Effector memory CD4-positive, alpha-beta T cell (primary cell): ENCODE measurements at places on chromosomes 13 and 19.

DNA sequence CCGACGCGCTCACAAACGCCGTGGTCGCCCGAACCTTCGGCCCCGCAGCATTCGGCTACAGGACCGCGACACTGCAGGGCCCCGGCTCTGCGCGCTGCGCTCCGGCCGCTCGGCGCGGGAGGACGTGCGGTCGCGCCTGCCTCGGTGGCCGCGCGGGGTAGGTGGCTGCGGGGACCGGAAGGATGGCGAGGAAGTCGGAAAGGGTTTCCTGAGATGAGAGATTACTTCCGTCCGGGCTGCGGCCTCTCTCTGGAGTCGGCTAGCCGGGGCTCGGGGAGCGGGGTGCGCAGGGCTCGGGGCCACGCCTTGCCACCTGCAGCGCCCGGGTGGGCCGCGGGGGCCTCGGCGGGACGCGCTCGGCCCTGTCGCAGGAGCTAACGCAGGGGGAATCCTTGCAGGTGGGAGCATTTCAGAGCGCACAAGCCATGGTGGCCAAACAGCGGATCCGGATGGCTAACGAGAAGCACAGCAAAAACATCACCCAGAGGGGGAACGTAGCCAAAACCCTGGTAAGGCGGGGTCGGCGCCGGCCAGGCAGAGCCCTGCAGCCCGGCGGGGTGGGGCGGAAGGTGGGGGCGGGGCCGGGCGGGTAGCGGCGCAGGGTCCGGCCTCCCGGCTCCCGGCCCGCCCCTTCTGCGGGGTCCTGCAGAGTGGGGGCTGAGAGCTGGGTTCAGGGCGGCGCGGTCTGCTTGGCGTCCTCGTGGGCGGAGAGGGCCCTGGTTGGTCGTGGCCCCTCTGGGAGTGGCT, at the start of gene SERP2:
SERP2 (plus strand) TSS at position 224 of the 747 bp plus-strand sequence; CDS start at position 426, 202 bp downstream.
- no peak for DNase-seq

DNA sequence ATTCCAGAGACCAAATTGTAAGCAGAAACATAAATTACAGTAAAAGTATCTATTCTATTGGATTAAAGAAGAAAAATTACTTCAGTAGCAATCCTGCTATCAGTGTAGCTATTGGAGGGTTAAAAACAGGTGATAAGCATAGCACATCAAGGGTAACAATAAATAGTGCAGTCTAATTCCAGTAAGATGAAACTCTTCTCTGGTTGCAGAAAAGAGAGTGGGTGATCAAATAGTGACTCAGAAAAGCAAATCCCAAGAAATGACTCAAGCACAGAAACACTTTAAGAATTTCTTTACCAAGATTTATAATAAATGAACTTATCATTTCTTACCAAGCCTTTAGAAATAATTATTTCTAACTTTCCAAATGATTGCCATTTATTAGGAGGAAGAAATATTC, 135.7 kb downstream of the LMO7 start:
- no peak for DNase-seq

DNA sequence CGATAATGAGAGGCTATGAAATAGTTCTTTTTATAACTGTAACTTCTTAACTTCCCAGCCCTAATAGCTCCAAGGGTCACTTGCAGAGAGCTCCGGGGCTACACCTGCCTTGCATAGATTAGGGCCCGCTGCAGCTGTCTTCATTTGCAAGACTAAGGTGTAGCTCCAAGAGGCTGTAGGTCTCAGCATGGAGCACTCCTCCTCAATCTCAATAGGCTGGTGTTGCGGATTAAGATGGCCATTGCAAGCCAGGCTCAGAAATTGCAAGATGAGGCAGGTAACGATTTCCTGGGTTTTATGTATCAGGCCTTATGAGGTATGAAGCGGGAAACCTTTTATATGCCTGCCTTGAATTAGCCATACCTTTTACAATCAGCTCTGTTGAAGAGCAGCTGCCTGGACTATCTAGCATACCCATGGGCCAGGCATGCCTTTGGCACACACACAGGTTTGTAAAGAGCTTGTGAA, 185.7 kb downstream of the TM9SF2 start:
- no peak for DNase-seq

DNA sequence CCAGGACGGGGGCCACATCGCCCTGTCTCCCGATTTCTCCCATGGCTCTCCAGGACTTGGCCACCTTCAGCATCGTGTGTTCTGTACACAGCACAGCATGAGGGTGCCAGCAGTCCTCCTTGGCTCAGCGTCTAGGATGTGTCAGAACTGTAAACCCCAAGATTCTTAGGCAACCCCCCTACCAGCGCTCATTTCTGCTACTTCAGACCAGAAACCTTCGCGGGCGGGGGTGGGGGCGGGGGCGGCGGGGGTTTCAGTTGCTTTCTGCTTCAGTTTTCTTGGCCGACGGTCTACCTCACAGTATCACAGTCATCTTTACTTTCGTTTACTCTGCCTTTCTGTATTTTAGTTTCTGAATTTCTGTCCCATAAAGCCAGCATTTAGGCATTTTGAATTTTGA, 82.4 kb downstream of the GGACT start:
- DNase-seq: no peak

GRCh38 chr19:38247126-38247525, 9.0 kb downstream of the PPP1R14A start:
- DNase-seq: no peak

DNA sequence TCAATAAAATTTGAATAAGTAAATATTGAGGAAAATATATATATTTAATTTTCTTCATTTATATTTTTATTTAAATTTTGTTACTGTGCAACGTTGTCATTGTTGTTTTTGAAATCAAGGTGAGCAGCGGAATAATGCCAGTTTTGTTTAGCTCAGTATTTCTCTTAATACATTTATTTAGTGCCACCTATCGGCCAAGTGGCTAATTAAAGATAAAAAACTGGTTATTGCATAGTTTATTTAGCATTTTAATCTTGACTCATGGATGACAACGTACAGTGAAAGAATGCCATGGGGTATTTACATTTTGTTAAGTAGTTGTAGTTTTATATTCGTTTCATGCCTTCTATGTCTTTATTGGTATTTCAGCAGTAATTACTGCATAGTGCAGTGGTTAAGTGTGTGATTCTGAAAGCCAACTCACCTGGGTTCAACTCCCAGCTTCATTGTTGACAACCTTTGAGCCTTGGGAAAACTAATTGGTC, 265.9 kb downstream of the MYO16 start:
- no peak for DNase-seq

DNA sequence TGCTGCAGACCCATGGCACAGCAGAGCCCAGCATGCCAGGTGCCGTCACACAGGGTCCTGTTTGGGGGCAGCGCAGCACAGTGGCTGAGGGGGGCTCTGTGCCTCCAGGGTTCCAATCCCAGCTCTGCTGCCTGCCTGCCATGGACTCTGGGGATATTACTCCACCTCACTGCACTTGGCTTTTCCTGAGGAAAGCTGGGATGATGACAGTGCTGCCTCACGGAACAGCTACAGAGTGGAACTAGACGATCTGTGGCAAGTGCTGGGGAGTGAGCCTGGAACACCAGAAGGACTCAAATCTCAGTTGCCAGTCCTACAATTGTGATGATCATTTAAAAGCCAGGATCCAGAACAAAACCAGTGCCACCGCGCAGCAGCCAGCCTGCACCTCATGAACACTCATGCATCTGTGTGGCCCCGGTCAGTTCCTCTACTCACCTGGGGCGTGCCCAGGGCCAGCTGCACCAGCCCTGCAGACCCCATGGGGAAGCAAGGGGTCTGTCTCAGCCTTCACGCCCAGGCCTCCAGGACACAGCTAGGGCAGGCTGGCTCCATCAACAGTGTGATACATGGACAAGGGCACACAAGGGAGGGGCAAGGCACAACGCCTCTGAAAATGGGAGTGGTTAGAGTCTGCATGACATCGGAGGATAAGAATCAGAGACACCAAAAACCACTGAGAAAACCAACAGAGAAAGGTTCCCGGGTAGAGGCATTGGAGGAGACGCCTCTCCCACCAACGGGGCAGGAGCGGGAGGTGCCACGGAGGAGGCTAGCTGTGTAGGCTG, 55.2 kb downstream of the ATP7B start:
- no peak for DNase-seq

DNA sequence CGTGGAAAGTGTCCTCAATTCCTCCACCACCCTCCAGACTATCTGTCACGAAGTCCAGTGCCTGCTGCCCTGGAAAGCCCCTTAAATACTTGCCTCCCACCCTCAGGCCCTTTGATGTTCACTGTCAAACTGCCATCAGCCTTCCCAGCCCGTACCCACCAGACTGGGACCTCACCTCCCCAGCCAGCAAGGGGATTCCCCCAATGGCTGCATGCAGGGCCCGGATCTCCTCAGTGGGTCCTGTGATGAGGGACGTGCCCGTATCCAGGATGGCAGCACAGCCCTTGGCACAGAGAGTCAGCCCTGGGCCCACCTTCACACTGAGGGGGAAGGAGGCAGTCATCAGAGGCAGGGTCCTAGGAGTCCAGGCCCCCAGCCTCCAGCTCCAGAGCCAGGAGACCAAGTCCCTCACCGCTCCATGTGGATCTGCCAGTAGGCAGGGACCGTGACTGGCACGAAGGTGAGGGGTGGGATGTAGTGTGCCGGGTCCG, 6.1 kb downstream of the NAPSA start:
- no peak for DNase-seq

- DNase-seq: no peak
These were observed 151.7 kb downstream of the DLEU7 start for GRCh38 chr13:50691681-50692263.

DNA sequence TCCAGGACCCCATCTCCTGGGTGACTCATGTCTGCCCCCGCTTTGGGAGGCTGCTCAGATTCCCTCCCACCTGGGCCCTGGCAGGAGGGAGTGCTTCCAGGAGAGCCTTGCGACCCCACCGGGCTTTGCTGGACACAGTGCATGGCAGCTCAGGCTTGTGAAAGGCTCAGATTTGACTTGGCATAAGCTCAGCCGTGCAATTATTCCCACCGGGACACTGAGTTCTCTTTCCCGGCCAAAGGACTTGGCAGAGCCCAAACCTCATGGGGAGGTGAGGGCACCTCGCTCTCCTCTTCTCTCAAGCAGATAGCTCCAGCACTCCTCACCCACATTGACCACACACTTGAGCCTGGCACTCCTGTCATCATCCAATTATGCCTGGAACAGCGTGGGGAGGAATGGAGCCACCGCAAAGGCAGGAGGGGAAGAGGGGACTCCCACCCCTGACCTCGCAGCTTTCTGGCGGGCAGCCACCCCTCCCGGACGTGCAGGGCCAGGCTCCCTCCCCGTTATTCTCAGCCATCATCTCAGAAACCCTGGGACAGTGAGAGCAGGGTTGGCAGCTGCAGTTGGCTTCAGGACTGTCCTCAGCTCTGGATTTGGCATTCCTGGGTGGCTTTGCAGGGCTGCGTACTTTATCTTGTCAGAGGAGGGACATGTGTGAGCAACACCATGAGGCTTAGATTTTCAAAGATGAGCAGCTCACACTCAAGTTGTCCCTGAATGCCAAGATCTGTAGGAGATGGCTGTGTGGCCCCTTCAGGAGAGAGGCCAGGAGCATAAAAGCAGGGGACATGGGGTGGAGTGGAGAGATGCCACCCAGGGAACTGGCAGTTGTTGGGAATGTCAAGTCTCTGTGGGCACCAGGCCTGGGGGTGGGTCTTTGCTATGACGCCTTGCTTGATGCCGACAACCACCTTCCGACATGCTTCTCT, 306.2 kb downstream of the TEX29 start:
- DNase-seq: no peak

GRCh38 chr13:42334329-42334706, 62.4 kb downstream of the AKAP11 start:
- DNase-seq: no peak

DNA sequence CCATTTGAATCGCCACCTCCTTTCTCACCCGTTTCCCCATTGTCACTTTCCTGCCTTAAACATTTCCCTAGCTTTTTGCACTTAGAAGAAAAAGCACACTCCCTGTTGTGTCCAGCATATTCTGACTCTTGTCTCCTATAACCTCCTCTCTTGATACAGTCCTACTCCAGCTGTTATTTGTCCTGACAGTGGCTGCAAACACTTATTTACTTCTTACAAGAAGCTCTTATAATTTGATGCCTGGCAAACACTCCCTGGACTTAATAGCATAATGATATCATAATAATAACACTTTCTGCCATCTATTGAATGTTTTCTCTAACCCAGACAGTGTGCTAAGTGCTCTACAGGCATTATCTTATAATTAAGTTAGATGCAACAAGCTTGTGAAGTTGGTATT, 76.6 kb downstream of the DGKH start:
- no peak for DNase-seq
